ENCODE measurements at places on chromosomes 7 and 10.

DNA sequence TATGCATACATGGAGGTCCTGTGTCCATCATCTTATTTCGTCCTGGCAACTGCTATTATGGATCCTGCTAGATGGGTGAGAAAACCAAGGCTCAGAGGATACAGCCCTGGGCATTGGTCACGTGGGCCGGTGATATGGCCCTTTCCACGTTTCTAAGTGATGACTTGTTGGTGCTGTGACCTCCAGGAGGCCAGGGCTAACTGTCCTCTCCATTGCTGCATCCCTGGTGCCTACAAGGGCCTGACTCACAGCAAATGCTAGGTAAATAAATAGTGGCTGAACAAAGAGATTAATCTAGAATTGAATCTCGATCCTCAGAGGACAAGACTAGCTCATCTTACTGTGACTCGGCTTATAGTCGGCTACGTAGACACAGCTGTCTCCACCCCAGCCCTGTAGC, 78.6 kb downstream of the FAM53B start:
- no peak for DNase-seq

GRCh38 chr10:67788028-67788886, 49.7 kb downstream of the DNAJC12 start:
- no peak for DNase-seq

GRCh38 chr7:8817448-8818036, 384.1 kb downstream of the NXPH1 start:
- DNase-seq = no peak

- no peak for DNase-seq
Measured at GRCh38 chr10:113661332-113661731, 2.5 kb downstream of the NRAP start.

GRCh38 chr10:114970515-114970914, 32.5 kb downstream of the TRUB1 start:
- no peak for DNase-seq

- no peak for DNase-seq
Measured at GRCh38 chr10:26378861-26379294, 59.3 kb upstream of the APBB1IP start.

DNA sequence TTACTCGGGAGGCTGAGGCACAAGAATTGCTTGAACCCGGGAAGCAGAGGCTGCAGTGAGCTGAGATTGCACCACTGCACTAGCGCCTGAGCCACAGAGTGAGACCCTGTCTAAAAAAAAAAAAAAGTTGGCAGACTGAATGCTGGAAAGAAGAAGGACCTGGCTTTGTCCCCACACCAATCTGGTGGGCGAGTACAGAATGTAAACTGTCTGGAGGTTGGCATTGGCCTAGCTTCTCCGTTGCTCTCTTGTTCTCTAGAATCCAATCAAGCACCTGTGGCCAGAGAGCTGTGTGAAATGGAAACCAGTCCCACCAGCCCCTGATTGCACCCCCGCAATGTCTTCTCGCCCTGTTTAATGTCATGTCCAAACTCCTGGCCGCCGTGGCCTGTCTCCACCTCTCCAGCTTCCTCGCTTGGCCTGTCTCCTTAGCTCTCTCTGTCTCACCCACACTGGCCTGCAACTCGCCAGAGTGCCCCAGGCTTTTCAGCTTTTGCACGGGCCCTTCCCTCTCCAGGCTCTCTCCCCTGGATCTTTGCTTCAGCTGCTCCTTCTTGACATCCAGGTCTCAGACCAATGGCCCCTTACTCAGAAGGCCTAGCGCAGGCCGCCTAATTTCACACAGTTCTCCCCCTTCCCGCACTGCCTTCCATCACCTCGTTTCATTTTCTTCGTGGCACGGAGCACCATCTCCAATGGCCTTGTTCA, 670 bp upstream of the AGK start:
- DNase-seq = no peak

GRCh38 chr10:62183442-62183841, 85.2 kb downstream of the RTKN2 start:
- DNase-seq = no peak

GRCh38 chr10:97229322-97230015, 43.7 kb upstream of the SLIT1 start:
- no peak for DNase-seq

- no peak for DNase-seq
Measured at GRCh38 chr10:6721480-6721879, 141.4 kb upstream of the PRKCQ start.

- peak; percentile 61 for DNase-seq
Measured at GRCh38 chr7:5143935-5144903, 45.8 kb upstream of the WIPI2 start.

DNA sequence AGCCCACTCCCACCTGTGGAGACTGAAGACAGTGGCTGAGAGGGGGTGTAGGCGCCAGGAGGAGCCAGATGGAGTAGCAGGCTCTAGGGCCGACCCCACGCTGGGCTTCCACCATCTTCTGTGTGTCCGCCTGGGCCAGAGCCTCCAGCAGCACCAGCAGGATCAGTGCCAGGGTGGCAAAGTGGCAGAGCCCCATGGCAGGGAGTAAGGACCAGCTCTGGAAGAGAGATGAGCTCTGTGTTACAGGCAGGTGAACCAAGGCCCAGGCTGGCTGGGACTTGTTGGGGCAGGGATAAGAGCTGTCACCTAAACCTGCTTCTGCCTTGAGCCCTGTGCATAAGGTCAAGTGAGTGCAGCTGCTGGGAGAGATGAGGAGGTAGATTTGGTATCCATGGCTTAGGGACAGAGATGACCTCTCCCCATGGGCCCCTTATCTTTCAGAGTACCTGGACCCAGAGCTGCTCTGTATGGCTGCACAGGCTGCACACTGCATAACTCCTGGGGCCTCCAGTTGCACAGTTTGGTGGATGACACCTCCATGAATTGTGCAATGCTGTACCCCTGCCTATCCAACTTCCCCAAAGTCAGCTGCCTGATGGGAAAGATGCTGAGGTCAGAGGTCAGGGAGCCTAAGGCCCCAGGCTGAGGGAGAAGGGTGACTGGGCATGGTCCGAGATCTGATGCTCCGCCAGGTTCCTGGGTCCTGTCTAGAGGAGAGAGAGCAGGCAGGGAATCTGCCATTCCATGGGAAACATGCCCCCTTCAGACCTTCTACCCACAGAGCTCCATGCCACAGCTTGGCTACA, 7.4 kb upstream of the SAMD8 start:
- DNase-seq = no peak

DNA sequence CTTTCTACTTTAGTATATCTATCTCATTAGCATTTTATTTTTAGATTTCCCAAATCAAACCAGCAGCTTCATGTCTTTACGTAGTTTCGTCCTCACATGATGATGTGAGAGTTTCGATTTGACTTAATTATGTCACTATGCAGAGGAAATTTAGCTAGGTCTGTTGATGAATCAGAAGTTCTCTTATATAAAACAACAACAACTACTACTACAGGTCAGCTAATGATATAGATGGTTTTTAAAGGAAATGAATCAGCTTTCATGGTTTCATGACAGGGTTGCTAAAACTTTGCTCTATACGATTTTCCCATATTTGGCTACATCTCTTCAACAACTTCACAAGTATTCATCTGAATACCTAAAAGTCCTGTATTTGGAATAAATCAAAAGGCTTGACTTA, 28.6 kb downstream of the JAZF1 start:
- DNase-seq = no peak

DNA sequence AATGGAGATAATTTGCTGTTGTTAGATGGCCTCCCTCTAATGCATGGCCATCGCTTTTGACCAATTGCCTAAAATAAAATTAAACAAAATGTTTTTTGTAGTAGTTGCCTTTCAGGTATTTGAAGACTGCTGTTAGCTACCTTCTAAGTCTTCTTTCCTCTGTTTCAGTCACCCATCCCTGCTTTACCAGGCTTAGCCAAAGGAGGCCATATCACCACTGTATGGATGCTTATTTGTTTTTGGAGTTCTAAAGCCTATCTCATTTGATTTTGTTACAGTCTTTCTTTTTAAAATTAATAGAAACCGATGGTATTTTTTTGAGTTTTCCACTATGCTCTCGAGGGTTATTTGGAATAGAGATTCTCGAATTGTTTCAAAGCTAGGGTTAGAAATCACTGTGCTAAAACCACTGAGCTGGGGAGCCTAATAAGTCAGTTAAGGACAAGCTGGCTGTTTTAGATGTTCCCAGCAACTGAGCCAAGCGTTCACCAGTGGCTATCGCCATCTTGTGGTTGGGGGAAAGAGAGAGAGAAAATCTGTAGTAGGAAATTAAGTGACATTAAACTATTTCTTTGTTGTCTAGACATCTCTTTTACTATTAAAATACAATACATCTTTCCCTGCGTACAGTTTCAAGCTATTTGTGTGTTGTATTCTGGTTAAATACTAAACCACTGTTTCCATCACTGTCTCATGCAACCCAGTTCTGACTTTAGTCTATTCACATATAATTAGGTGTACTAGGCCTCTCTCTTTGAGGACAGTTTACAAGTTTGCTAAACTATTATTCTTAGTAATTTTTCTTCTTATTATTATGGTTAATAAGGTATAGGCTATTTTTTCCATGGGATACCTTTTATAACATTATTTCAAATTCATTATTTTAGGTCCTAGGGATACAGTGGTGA, 52.2 kb downstream of the GPR158 start:
- DNase-seq = no peak

GRCh38 chr7:41882256-41882655, 179.4 kb upstream of the INHBA start:
- DNase-seq = no peak

DNA sequence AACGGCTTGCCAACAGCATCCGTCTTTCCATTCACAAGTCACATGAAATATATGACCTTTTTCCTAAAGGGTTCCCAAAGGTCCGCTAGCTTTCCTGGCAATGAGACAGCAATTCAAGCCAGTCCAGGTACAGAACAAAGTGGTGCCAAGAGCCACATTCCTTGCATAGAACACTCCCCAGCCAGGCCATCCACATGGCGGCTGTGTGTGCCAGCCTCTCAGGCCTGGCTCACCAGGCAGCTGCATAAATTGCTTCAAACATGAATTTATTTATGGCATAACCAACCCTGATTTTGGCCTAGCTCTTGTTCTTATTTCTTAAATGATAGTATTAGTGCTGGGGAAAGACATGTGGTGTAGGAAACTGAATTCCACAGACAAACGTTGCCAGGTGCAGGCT, 63.7 kb upstream of the CREB5 start:
- DNase-seq = no peak

- no peak for DNase-seq
Measured at GRCh38 chr10:71006506-71006905, 118.1 kb upstream of the PCBD1 start.

- DNase-seq = no peak
Measured at GRCh38 chr7:88452646-88453045, 146.0 kb upstream of the STEAP4 start.

- no peak for DNase-seq
Measured at GRCh38 chr7:27704422-27705199, 35.4 kb upstream of the TAX1BP1 start.

- DNase-seq = no peak
Measured at GRCh38 chr7:27997188-27997707, 183.3 kb downstream of the JAZF1 start.

- DNase-seq = no peak
Measured at GRCh38 chr10:120541984-120542383, 85.0 kb downstream of the PLPP4 start.

GRCh38 chr10:35882422-35883150, 240.5 kb upstream of the FZD8 start:
- no peak for DNase-seq

- DNase-seq = peak; percentile 68
Measured at GRCh38 chr10:132065491-132066105, at the start of gene JAKMIP3. TSS of gene JAKMIP3 (plus strand) at chr10:132065946. CDS start at chr10:132104809, 38,863 bp downstream.

DNA sequence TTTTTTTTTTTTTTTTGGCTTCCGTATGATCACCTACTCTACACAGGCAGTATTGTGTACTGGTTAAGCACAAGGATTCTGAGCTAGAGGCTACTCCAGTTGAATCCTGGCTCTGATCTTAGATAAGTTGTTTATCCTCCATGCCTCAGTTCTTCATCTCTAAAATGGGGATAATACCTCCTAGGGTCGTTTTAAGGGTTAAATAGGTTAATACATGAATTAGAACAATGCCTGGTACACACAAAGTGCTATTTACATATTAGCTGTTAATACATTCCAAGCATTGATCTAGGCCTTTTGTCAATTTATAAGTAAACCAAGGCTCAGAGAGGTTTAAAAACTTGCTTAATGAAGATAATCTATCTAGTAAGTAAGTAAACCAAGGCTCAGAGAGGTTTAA, 59.0 kb downstream of the ST7 start:
- no peak for DNase-seq

GRCh38 chr10:34906067-34906965, 91.2 kb upstream of the PARD3 start:
- no peak for DNase-seq

- DNase-seq = no peak
Measured at GRCh38 chr10:90288391-90288933, 569.4 kb downstream of the HTR7 start.

DNA sequence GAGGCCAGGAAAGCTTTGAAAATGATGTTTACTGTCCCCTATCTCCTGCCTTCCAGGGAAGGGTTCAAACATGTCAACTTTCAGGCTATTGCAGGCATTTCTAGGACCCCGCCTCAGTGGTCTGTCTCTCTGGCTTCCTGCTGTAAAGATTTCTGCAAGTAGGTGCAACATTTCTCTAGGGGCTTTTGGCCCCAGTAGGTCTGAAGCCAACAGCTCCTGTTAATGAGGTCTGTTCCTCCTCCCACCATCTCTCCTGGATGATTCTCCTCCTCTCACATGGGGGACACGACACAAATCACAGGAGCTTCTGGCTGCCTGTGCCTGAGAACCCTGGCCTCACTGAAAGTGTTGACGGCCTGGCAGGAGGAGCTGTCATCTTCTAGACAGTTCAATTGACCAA, 194.3 kb downstream of the CYP26A1 start:
- DNase-seq = no peak

GRCh38 chr7:18508443-18509427, 13.2 kb downstream of the HDAC9 start:
- no peak for DNase-seq

DNA sequence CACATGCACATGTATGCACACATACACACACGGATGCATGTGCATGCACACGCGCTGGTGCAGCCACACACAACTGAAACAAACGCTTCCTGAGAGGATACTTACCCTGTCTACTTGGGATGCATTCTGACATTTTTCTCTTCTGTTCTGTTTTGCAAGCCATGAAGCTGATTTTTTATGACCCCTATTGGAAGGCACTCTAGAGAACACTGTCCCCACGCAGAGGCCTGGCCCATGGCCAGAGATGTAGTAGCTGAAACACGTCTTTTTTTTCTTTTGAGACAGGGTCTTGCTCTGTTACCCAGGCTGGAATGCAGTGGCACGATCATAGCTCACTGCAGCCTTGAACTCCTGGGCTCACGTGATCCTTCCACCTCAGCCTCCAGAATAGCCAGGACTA, 47.9 kb downstream of the VWA2 start:
- no peak for DNase-seq

GRCh38 chr10:102775201-102775934, 31.6 kb downstream of the WBP1L start:
- peak; percentile 34 for DNase-seq

All from anterior cingulate cortex (tissue), 58 donors.